ENCODE measurements at places on chromosomes 1 and 21.
A peak's percentile ranks its signal among the peaks of the same experiment; 100 is the strongest.

GRCh38 chr1:47225430-47226100, 6.5 kb downstream of the TAL1 start:
- no peak for DNase-seq

DNA sequence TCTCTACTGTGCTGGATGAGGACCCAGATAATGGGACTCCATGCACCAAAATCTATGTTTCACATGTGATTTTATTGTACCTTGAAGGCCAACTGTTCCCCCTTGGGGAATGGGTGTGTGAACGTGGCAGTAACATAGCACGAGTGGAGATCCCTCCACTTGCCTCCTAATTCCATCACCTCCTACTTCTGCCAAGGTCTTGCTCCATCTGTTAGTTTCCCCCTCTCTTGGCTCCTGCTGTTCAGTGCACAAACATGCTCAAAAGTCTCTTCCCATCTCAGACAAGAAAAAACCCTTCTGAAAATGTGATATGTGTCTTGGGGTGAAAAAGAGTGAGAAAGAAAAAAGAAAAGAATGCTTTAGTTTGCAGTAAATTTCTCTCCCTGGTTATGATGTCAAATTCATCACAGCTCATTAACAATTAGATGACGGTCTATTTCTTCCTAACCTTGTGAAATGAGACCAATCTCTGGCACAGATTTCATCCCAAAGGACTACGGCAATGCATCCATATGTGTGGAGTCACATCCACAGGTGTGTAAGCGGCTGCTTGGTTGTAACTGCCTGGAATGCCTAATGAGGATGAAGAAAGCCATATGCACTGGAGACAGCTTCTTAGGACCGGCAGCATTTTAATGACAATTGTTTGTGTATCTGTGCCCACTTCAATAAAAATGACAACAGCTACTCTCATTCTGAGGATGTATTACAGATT, 79.3 kb upstream of the DIRAS3 start:
- no peak for DNase-seq

DNA sequence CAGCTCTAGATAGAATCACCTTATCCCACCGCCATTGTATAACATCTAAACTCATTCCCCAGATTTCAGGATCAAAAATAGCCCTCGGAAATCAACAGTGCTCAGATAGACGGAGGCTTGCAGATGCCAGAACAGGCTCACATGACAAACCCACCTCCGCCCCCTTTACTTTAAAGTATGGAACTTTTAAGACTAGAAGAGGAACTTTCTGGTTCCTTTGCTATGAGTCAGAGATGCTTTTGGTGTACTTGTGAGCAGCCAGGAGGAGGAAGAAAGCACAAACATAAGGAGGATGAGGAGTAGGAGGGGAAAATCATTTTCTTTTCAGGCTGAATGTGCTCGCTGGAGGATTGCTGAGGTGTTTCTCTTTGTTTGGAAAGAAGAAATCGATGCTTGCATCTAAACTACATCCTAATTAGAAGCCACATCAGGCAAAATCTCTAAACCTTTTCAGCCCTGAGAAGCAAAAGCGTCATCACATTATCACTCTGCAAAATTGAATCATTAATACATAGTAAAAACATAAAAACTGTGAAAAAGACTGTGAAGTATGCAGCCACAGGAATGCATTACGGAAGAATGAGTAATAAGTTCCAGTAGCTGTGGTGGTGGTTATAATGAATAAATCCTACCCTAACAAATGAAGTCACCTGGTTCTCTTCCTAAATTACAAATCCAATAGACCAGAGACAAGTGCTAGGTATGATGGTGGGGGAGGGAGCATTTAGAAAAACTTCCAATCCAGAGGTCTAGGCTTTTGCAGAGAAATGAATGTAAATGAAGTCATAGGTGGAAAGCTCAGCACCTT, 251.3 kb downstream of the KCNH1 start:
- peak; percentile 52 for DNase-seq

GRCh38 chr1:29124366-29125236, 898 bp upstream of the TMEM200B start:
- DNase-seq = no peak

DNA sequence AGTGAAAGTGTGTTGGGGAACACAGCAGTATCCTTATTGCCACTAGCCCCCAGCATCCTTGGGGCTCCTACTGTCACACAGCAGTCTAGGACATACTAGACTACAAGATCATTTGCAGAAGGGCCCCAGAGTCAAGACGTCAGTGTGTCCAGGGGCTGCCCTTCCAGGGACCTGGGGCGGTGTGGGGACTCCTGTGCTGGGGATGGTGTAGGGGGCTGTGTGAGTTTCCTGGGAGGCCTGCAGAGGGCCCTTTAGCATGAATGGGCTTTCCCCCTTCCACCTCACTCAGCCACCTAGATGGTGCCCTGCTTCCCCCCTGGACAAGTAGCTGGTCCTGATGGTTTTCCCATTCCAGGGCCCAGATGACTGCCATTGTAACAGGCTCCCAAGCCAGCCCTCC, 17.5 kb upstream of the KIF21B start:
- DNase-seq = no peak

- no peak for DNase-seq
Observed at GRCh38 chr1:100390531-100390930, 38.2 kb downstream of the CDC14A start.

DNA sequence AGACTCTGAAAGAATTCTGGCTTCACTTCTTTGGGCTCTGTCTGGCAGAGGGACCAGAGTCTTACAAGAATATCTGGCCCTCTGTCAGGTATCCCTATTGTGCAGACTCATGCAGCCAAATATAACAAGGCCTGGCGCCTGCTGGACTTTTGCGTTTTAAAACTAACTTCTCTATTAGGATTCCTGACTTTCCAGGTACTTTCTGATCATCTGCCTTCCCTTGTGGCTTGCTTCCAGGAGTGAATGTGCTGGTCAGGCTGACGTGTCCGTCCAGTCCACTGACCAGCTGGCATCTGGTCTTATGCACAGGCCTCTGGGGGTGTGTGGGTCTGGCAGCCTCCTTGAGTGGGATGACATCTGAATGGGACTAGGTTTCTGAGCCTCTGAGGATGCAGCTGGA, 8.6 kb upstream of the RAB29 start:
- DNase-seq = no peak
